Left ventricle myocardium superior (tissue), 1 donor: ENCODE measurements at places on chromosomes 16 and 17. TPM values are rescaled to one million over a fixed set of nuclear protein-coding genes. Genes with fewer than 3 reads are reported as not detected.

GRCh38 chr16:88315543-88316105, 67.1 kb upstream of the ZNF469 start:
- DNase-seq = peak; percentile 48

DNA sequence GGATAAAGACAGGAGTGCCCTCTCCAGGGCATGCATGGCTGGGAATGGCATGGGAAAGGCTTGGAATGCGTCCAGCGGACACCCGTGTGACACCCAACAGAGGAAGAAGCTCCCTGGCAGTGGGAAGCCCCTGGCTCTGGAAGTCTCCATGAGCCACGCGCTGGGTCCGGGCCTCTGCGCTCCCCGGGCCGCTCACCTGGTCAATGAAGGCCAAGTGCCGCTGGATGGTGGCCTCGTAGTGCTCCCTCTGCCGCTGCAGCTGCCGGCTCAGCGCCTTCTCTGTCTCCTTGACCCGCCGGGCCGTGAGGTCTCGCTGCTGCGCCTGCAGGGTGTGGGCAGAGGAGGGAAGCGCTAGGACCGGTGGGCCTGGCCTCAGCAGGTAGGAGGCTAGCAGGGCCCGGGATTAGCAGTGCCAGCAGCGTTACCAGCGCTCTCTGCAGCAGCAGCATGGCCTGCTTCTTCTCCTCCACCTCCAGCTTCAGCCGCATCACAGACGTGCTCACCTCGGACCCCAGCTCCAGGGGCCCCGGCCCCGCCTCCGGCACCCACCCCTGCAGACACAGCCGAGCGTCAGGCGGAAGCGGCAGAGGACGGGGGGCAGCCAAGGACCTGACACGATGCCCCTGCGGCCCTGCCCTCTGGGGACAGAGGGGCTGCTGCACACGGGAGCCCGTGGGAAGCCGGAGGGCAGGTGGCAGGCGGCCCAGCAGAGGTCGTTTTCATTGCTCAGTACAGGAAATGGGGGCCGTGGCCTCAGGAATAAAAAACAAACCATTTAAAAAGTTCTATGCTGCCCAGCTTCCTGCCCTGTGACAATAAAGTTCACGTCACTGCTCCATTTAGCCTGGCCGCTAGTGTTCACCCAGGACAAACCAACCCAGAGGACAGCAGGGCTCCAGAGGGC, 26.0 kb downstream of the CEP131 start:
- no peak for DNase-seq

GRCh38 chr16:49468611-49469310, 95.2 kb downstream of the C16orf78 start:
- DNase-seq = no peak

- DNase-seq = no peak
Observed at GRCh38 chr17:76545918-76546555, 6.2 kb downstream of the PRCD start.

- no peak for DNase-seq
Observed at GRCh38 chr16:15690296-15690695, 40.3 kb downstream of the NDE1 start.

GRCh38 chr16:79573884-79574283, 26.7 kb downstream of the MAF start:
- no peak for DNase-seq

- no peak for DNase-seq
Observed at GRCh38 chr17:37312137-37312923, 63.5 kb upstream of the C17orf78 start.

DNA sequence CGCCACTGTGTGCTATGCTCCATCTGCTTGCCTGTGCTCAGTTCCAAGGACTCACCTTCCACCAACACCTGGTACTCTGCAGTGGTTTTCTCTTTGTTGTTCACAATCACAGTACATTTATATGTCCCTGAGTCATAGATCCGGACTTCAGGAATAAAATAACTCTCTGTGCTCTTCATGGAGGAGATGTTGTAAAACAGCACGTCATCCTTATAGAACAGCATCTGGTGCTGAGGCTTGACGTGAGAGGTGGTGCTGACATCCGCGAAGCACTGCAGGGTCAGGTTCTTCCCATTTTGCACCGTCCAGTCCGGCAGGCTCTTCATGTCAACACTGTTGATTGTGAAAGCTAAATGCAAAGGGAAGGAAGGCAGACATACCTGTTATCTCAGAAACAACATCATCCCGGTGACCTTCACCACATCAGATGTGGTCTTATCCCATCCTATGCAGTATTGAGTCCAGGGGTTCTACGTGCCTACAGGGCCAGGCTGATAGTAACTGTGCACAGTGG, 12.8 kb downstream of the PECAM1 start:
- DNase-seq = no peak

DNA sequence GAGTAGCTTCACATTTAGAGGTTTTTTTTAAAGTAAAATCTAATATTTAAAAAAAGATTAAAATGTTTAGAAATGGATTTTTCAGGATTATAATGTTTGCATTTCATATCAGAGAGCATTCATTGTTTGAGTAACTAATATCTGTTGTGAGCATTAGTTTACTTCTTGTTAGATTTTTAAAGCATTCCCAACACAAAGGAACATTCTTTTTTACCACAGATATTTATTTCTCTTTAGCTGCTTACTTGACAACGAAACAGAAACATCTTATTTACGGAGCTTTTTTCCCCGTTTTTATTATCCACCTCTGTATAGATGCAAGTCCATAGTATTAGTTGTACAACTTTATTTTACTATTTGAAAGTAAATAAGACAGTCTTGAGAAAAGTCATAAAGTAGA, 53.0 kb downstream of the NFAT5 start:
- no peak for DNase-seq

DNA sequence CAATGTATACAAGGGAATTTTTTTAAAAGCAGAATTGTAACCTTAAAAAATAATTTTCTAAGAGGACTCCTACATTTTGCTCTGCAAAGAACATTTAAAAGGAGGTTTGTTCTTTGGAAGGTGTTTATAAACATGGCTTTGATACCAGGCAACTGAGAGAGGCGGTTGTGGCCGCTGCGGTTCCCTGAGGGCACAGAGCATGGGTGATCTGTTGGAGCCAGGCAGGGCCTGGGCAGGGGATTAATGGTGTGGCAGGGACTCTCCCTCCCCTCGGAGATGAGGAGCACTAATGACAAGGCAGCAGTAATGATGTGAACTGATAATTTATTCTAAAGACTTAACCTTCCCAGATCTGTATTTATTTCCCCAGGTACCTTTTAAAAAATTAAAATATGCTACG, 65.4 kb downstream of the WWP2 start:
- DNase-seq = peak; percentile 41

- DNase-seq = peak; percentile 9
Observed at GRCh38 chr16:11494433-11494832, 92.3 kb downstream of the LITAF start.

DNA sequence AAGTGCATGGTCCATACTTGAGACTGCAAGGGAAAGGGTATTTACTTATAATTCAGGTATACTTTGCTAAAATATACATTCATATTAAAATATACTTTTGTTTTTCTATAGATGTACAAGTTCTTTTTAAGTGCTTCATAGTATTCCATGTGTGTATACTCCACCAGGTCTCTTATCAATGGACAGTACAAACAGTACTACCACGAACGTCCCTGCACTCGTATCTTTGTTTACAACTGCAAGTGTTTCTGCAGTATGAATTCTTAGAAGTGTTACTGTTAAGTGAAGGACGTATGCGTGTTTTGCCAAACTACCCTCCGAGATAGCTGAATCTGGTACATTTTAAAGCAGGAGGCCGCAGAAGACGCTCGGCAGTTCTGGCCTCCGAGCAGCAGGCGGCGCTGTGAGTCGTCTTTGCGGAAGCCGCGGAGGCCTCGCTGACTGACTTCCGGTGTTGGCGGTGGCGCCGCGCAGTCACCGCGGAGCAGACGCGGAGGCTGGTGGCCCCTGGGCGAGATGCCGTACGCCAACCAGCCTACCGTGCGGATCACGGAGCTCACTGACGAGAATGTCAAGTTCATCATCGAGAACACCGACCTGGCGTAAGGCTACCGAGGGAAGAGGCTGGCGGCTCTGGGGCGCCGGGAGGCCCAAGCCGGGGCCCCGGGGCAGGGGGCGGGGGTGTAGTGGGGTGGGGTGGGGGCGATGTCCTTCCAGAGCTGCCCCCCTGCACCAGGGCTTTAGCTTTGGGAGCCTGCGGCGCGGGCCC, at the start of gene POLR2C:
Gene POLR2C, plus strand, starts transcription at position 471 of the 769 bp plus-strand sequence. Its CDS starts 46 bp downstream, at position 517.
- peak; percentile 94 for DNase-seq

DNA sequence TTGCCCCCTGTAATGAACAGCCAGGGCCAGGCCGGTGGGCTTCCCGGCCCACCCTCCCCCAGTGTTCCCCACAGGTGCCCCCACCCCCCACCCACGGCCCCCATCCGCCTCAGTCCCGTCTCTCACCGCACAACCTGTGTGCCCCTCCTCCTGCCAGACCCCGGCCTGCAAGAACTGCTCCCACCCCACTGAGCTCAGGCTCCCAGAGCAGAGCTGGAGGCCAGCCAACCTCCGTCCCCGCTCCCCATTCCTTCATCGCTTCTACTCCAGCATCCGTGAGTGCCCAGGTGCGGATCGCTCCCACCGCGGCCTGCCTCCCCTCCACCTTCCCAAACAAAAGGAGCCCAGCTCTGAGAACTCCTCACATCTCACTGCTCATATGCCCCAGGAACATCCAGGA, 4.2 kb downstream of the MVD start:
- DNase-seq = no peak

DNA sequence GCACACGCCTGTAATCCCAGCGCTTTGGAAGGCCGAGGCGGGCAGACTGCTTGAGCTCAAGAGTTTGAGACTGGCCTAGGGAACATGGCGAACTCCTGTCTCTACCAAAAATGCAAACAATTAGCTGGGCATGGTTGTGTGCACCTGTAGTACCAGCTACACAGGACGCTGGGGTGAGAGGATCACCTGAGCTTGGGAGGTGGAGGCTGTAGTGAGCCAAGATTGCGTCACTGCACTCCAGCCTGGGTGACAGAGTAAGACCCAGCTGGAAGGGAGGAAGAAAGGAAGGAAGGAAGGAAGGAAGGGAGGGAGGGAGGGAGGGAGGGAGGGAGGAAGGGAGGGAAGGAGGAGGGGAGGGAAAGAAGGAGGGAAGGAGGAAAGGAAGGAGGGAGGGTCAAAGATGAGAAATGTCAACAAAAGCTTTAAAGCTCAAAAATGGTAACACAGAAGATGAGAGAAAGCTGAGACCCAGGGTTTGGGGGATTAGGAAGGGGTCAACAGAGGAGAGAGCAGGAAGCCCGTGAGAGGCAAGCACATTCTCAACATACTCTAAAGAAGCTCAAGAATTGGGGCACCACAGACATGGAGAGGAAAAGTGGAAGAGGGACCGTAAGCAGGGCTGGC, 5.0 kb upstream of the KRT19 start:
- DNase-seq = no peak

DNA sequence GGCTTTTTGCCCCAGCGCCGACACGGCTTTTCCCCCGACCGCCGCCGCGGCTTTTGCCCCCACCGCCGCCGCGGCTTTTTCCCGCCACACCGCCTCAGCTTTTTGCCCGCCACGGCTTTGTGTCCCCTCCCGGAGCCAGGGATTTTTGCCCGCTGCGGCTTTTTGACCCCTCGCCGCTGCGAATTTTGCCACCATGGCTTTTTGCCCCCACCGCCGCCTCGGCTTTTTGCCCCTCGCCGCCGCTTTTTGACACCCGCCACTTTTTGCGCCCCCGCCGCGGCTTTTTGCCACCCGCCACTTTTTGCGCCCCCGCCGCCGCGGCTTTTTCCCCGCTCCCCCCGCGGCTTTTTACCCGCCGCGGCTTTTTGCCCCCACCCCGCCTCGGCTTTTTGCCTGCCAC, 1342.5 kb downstream of the TP53TG3F start:
- DNase-seq = no peak

- peak; percentile 24 for DNase-seq
Observed at GRCh38 chr17:3980381-3981014, 16.3 kb upstream of the ATP2A3 start.

DNA sequence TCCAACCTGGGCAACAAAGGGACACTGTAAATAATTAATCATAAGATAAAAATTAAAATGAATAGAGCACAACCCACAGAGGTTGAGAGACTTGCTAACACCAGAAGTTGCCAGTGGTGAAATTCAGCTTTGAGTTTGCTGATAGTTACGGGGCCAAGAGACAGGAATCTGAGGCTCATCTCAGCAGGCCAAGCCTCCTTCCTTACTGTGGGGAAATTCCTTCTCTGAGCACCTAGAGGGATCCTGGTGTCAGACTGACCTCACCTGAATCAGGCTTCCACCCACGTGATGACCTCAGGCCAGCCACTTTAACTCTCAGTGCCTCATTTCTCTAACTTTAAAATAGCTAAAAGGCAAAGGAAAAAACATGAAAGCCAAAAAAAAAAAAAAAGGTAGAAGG, 4.7 kb downstream of the ABAT start:
- no peak for DNase-seq

- peak; percentile 75 for DNase-seq
Observed at GRCh38 chr17:17191346-17191792, 14.8 kb downstream of the PLD6 start.

DNA sequence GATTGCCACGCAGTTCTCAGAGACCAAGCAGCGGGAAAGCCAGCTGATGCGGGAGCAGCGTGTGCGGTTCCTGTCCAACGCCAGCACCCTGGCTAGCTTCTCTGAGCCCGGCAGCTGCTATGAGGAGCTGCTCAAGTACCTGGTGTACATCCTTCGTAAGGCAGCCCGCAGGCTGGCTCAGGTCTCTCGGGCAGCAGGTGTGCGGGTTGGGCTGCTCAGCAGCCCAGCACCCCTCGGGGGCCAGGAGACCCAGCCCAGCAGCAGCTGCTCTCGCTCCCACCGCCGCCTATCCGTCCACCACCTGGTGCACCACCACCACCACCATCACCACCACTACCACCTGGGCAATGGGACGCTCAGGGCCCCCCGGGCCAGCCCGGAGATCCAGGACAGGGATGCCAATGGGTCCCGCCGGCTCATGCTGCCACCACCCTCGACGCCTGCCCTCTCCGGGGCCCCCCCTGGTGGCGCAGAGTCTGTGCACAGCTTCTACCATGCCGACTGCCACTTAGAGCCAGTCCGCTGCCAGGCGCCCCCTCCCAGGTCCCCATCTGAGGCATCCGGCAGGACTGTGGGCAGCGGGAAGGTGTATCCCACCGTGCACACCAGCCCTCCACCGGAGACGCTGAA, 15.2 kb downstream of the CACNA1G start:
- DNase-seq = peak; percentile 25

- no peak for DNase-seq
Observed at GRCh38 chr16:31501226-31501965, 6.8 kb downstream of the RUSF1 start.

DNA sequence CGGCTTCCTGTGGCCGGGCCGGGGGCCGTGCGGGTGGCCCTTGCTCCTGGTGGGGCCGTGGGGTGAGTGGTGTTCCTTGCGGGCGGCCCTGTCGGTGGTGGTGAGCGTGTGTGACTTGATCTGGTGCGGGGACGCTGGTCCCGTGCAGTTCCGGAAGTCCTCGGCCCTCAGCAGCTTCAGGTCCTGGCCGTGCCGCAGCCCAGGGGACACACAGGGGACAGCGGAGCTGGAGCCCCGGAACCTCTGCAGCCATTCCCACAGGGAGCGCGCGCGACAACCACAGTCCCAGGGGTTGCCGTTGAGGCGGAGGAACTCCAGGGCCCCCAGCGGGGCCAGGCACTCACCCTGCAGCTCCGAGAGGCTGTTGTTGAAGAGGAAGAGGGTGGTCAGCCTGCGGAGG, 88.4 kb downstream of the RTN4RL1 start:
- no peak for DNase-seq

GRCh38 chr17:74437702-74438101, 5.8 kb downstream of the GPRC5C start:
- DNase-seq = no peak

Gene KRTAP4-5
- total RNA-seq = not detected

Gene ITPRIPL2
- 12.3 TPM for total RNA-seq

Gene TSPOAP1
- total RNA-seq = 18.8 TPM

Gene PMP22
- 179 TPM for total RNA-seq

Gene MAFG
- total RNA-seq = 27.5 TPM

Gene MYH13
- not detected for total RNA-seq

Gene COG7
- 11.3 TPM for total RNA-seq

Gene SLC12A3
- total RNA-seq = not detected

Gene ST6GALNAC2
- total RNA-seq = 5.1 TPM
